ENCODE measurements at places on chromosomes 4 and X.

DNA sequence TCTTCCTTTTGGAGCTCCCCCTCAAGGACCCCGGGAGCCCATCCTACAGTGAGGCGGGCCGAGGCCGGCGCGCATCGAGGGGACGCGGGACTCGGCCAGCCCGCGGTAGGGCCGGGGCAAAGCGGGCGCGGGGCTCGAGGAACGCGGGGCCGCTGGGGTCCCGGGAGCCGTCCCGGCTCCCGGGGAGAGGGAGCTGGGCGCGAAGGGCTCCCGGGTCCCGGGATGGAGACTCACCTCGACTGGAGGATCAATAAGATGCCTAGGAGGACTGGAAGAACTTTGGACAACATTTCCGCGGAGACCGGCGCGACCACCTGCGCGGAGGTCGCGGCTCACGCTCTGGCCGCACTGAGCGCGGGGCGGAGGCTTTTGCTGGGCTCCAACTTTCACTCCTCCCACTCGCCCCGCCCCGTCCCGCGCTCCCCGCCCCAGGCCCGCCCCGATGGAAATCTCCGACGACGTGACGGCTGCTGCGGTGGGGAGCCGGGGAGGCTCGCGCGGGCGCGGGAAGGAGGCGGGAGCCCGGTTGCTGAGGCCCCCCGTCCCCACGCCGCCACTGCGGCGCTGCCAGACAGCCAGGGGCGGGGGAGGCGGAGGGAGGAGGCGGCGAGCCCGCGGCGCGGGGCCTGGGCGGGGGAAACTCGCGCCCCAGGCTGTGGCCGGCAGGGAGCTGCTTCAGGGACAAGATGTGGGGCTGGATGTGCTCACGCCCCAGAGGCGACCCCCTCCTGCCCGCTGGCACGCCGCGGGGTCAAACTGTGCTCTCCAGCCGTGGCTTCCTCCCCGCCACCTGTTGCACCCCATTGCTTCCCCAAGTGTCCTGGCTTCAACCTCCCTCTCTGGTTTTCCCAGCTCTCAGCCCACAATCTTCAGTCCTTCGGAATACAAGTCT is at the start of gene GABRE:
Gene GABRE (minus strand): TSS at position 341 of the 892 bp plus-strand sequence. CDS start 51 bp downstream, at position 290.
- peak; percentile 24 for DNase-seq

DNA sequence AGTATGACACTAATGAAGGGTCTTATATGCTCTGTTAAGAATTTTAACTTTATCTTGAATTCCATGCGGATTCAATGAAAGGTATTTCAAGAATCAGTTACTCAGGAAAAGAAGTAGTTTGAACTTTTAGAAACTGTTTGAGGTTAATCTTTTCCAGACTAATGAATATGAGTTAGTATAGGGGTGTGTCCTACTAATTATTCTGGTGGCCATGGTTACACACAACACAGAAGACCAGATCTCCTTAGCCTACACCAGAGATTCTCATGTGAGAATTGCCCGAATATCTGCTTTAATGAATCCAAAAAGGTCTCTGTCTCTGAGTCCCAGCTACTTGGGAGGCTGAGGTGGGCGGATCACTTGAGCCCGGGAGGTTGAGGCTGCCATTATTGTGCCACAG is 100.4 kb downstream of the MMRN1 start:
- DNase-seq = no peak

DNA sequence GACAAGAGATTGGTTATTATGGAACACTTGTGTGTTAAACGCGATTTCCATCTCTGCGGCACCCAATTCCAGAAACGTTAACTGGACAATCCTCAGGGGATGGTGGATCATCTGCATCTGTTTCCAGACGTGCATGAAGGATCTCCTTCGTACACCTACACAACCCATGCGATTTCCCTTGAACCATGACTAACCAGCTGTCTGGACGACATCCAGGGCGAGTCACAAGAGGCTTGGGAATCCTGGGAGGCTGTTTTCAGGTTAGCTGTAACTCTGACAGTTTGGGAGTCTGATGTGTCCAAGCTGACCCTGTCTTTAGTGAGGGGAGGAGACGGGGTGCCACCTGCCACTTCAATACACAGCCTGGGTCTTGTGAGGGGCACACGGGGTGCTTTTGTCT is 84.5 kb downstream of the GATB start:
- no peak for DNase-seq

GRCh38 chrX:135264206-135264605 is 12.3 kb downstream of the ETDA start:
- DNase-seq = no peak

GRCh38 chr4:87093443-87094123 is 126.8 kb downstream of the KLHL8 start:
- peak; percentile 38 for DNase-seq

- no peak for DNase-seq
Observed at GRCh38 chr4:159019356-159019755, 83.5 kb upstream of the RAPGEF2 start.

DNA sequence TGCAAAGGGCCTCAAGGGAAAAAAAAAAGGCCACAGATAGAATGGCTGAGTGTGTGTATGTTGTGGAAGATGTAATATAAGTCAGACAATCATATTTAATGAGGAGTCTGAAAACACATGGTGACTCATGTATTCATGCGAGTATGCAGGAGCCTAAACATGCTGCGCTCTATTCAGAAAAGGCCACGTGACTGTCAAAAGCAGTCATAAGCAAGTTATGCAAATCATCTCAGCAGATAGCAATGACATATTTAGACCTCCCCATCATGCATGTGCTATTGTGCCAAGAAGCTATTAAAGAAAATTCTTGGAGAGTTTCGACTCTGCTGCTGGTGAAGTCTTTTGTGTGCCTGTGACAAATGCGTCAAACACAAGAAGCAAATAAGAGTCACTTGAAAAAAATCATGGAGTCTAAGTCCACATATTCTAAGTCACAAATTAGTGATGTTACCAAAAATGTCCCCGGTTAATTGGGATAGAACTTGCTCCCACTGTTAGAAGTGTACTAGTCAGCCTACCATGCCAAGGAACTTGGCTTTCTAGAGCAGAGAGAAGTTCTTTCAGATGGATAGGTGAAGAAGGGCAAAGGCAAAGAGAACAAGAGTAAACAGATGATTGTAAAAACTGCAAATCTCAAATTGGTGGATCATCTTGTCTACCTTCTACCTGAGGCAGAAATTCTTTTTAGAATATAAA is 5.0 kb downstream of the LNX1 start:
- no peak for DNase-seq

GRCh38 chr4:70703619-70704214 is 15.4 kb downstream of the UTP3 start:
- DNase-seq = peak; percentile 21

- DNase-seq = no peak
Observed at GRCh38 chr4:73841243-73841925, 4.9 kb downstream of the CXCL6 start.

DNA sequence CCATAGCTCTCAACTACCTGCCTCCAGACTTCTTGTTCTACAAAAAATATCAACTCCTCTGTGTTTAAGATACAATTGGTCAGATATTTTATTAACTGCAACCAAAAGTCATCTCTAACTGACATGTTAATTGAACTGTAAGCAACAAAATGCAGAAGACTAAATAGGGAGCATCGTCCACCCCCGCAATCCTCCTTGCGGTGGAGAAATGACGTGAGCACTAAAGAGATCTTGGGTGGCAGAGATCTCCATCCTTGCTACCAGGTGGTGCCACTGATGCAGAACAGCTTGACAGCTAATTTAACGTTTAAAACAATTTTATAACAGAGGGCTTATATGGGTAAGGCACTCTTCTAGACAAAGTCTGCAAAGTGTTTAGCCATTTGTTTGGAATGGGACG is 164.4 kb upstream of the FTHL17 start:
- no peak for DNase-seq

- peak; percentile 83 for DNase-seq
Observed at GRCh38 chr4:1767061-1767769, 25.9 kb upstream of the FGFR3 start.

DNA sequence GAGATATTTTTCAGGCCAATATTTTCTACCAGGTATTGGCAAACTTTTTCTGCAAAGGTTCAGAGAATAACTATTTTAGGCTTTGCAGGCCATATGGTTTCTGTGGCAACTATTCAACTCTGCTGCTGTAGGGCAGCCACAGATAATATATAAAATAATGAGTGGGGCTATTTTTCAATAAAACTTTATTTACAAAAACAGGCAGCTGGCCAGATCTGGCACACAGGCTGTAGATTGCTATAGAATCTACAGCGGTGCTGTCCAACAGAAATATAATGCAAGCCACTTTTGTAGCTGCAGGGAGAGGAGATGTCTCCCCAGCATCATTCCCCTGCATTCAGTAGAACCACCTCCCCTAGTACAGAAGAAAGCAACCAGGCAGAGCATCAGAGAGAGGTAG is 97.6 kb upstream of the BCOR start:
- no peak for DNase-seq

GRCh38 chr4:109083911-109084310 is 218.5 kb downstream of the COL25A1 start:
- no peak for DNase-seq

- no peak for DNase-seq
Observed at GRCh38 chr4:150664935-150665334, 83.0 kb downstream of the MAB21L2 start.

GRCh38 chr4:165874791-165875371 is 1.8 kb downstream of the TLL1 start:
- DNase-seq = peak; percentile 41

DNA sequence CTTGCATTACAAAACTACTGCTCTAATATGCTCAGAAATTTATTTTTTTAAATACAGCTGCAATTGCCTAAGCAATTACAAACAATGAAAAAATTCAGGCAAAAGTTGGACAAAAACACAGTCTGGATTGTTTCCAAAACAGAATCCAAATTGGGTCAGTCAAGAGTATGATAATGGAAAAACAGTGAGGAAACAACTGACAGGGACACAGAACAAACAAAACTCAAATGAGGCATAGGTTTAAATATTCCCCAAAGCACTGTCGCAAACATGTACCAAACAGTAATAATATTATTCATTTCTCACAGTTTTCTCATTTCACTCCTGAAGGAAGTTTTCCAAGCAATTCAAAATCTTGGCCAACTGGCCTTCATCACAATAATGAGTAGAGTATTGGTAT is 386.6 kb downstream of the CENPC start:
- DNase-seq = no peak

- DNase-seq = no peak
Observed at GRCh38 chrX:2907295-2907694, 21.8 kb downstream of the ARSD start.

DNA sequence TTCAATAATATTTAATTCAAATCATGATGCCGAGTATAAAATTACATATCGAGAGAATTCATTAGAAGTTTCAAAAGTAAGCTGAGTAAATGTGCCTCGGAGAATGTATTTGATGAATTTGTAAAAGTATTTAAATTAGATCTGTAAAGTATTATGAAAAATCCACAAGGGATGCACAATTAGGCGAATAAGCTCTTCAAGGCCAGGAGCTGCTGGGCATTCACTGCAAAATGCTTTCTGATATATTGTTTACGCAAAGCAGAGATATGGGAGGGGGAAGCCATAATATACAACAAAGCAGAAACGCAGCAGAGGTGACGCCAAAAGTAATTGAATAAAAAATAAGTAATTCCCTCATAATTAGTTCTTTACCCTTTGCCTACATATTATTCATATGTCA is 1121.5 kb upstream of the TENM3 start:
- DNase-seq = no peak

DNA sequence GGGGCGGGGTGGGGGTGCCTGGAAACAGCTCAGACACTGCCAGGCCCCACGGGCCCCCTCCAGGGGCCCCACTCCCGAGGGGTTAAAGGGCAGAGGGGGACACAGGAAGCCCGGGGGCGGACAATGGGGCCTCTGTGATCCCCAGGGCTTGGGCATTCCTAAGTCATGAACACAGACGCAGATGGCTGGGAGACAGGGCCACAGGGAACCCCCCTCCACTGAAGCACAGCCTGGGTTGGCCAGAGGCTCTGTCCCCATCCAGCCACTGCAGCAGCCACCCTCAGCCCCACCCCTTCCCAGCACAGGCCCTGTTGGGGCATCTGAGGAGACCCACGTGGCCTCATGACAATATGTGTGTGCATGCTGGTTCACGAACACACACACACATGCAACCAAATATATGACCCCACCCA is 3.9 kb downstream of the L1CAM start:
- DNase-seq = no peak

GRCh38 chrX:698206-698605 is 67.6 kb downstream of the SHOX start:
- DNase-seq = no peak

- DNase-seq = no peak
Observed at GRCh38 chr4:55348466-55348865, 2.4 kb downstream of the SRD5A3 start.

GRCh38 chrX:41184312-41184711 is 99.1 kb downstream of the USP9X start:
- DNase-seq = no peak

DNA sequence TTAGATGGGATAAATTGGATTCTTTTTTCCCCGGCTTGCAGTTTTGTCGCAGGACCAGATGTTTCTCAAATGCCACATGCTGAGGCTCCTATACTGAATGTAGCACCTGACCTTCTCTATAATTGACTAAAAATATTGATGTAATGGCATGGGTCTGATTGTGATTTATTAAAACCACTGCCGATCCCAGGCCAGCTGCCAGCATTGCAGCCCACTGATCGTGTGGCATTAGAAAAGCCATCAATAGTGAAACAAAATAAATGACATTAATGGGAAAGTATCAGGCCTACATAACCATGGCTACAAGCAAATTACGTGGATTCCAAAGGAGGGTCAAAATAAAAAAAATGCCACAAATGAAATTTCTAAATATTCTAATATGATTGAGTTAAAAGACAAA is 98.7 kb downstream of the MAB21L2 start:
- no peak for DNase-seq

DNA sequence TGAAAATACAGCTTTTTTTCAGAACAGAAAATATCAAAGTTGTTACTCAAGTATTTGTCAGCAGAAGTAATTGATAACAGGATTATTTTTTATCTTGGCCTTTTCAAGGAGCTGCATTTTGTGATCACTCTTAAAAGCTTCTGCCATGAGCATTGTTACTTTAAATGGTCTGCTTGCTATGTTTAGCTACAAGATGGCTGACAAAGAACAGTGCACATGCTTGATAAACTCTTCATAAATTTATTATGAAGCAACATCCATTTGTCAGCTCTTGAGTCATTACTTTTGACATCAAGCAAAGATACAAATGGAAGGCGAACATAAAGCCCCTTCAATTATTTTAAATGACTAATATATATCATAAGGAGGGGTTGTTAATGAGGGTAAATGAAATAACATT is 205.4 kb upstream of the RPS6KA3 start:
- no peak for DNase-seq

GRCh38 chr4:108533876-108534275 is 86.5 kb upstream of the RPL34 start:
- no peak for DNase-seq

- no peak for DNase-seq
Observed at GRCh38 chr4:172998527-172999469, 169.8 kb upstream of the GALNT7 start.

GRCh38 chrX:101393530-101394305 is 2.9 kb downstream of the RPL36A start:
- no peak for DNase-seq

GRCh38 chr4:48370260-48371134 is 29.2 kb downstream of the SLAIN2 start:
- DNase-seq = no peak

- DNase-seq = no peak
Observed at GRCh38 chr4:119861731-119862130, 204.9 kb downstream of the MAD2L1 start.

GRCh38 chr4:123659262-123659661 is 262.7 kb downstream of the SPRY1 start:
- DNase-seq = no peak

Measured in neuronal stem cell (in vitro differentiated cells).